Neuronal stem cell (in vitro differentiated cells): ENCODE measurements at places on chromosomes 3 and 15.

DNA sequence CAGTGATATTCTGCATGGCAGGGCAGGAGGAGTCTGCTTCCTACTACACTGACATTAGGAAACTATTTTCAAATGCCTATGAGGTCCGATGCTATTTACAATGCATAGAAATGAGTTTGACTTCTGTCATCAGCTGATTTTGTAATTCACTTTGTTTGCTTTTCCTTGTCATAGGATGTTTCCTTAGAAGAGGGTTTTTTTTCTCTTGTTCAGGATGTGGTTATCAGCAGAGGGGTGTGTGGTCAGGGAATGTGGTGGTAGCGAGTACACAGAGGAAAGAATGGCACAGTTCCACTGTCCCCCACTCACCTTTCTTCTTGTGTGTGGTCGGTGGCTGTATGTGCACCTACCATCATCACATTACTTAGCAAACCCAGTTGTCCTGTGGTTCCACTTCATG lies 231.5 kb downstream of the LRTM1 start:
- H3K4me1 ChIP-seq, result peaks cover 25% of the 10 kb centered on the region
- no peaks in the 10 kb centered on the region for H3K36me3 ChIP-seq
- DNase-seq, result no peak
- no peak overlapping the region for H3K4me3 ChIP-seq

DNA sequence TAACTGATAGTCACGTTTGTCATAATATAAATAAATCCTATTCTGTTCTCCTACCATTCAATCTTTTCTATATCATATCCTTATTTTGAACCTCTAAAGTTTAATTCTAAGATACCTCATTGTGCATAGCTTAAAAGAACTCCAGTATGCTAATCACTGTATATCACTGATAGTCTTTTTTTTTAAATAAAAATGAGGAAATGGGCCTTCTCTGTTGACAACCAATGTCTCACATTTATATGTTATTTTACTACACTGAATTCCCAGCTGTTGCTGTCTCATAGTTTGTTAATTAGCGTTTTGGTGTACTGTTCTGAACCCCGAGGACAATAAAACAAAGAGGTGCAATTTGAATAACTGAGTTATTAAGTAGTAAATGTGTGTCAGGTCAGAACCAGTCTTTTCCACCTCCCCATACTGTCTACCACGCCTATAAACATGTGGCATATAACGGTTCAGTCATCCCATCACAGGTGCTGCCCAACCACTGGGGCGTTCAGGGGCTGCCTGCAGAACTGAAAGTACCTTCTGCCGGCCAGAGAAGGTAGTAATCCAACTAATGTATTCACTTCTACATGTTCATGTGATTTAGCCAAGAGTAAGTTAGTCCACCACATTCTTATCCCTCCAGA lies 14.9 kb downstream of the CBLB start:
- H3K4me3 ChIP-seq, result no peak overlapping the region

GRCh38 chr3:109050591-109051167 lies 67.3 kb downstream of the MORC1 start:
- DNase-seq, result no peak
- H3K27me3 ChIP-seq, result no peaks in the 10 kb centered on the region
- H3K36me3 ChIP-seq, result no peaks in the 10 kb centered on the region

DNA sequence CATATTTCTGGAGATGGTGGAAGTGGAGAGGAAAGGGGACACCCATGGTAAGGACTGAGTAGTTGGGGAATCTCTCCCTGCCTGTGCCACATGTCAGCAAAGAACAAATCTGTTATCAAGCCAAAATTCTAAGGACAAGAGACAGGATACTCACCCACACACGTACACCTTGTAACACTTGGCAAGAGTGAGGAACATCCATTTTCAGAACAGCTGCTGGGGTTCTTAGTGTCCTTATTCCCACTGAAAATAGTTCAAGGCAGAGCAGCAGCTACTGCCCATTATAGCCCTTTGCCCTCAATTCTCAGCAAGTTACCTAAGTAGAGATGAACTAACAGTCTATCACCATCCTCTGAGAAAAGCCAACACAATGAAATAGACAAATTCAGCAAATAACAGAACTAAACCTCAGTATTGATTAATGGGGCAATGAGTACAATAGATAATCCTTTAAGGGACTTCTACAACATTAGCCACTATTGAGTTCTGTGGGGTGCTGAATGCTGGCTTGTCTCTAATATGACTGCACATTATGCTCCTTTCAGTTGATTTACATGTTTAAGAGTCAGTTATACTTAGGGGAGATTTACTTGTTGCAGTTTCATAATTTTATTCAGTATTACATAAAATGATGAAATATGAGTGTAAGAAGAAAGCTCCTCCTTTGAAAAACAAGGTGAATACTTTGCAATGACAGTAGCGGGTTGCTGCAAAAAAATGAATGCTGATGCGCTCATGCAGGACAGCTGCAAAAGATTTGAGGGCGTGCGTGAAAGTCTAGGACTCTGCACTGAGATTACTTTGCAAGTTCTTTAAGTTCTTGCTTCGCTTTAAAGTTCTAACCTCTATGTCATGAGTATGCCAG lies 22.4 kb downstream of the SENP5 start:
- no peak overlapping the region for H3K4me3 ChIP-seq
- no peaks in the 10 kb centered on the region for H3K4me1 ChIP-seq
- DNase-seq, result no peak
- H3K36me3 ChIP-seq, result peaks cover 64% of the 10 kb centered on the region

DNA sequence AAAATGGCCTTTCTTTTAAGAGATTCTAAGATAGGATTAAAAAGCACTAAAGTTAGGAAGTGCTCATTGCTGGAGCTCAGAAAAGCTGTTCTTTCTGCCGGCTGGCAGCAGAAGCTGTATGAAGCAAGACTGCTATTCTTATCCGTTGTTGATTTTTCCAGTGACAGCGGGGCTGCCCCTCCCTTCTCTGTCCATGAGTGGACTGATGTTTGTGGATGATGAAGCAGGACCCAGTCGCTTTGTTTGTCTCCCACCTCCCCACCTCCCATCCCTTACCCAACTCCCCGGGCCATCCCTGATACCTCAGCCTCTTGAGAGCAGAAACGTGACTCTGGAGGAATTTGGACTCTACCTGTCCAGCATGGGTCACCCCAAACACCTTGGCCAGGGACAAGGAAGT lies 10.3 kb upstream of the MUSTN1 start:
- H3K27me3 ChIP-seq, result no peaks in the 10 kb centered on the region
- H3K36me3 ChIP-seq, result peaks cover 44% of the 10 kb centered on the region
- H3K4me3 ChIP-seq, result no peak overlapping the region
- no peak overlapping the region for H3K27ac ChIP-seq
- H3K4me1 ChIP-seq, result peaks cover 11% of the 10 kb centered on the region

GRCh38 chr3:12367346-12367745 lies 78.5 kb downstream of the PPARG start:
- H3K27ac ChIP-seq, result no peak overlapping the region
- no peak overlapping the region for H3K4me3 ChIP-seq

DNA sequence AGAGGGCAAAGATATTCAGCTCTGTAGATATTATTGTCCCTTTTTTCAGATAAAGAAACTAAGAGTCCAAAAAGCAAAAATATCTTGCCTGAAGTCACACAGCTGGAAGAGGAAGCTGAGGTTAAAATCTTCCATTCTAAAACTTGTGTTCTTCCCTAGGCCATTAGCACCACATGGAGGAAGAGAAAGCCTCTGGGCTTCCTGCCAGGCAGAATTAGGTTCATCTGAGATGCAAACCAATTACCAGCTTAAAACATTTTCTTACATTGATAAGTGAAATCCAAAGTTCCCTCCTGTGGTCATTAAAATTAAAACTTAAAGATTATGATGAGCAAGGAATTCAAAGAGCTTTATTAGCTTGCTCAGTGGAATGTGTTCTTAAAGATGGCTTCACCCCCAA lies 235.3 kb upstream of the SETMAR start:
- H3K4me1 ChIP-seq, result peaks cover 8% of the 10 kb centered on the region
- no peak overlapping the region for H3K27ac ChIP-seq
- no peaks in the 10 kb centered on the region for H3K36me3 ChIP-seq
- H3K27me3 ChIP-seq, result no peaks in the 10 kb centered on the region
- DNase-seq, result no peak
- no peak overlapping the region for H3K4me3 ChIP-seq

- no peaks in the 10 kb centered on the region for H3K4me1 ChIP-seq
- H3K27me3 ChIP-seq, result no peaks in the 10 kb centered on the region
- H3K4me3 ChIP-seq, result no peak overlapping the region
- H3K36me3 ChIP-seq, result no peaks in the 10 kb centered on the region
- H3K27ac ChIP-seq, result no peak overlapping the region
- DNase-seq, result no peak
Measured at GRCh38 chr3:43389388-43390254, 103.3 kb downstream of the SNRK start.

- H3K4me3 ChIP-seq, result no peak overlapping the region
- H3K36me3 ChIP-seq, result no peaks in the 10 kb centered on the region
- no peaks in the 10 kb centered on the region for H3K27me3 ChIP-seq
- no peak overlapping the region for H3K27ac ChIP-seq
- DNase-seq, result no peak
- H3K4me1 ChIP-seq, result no peaks in the 10 kb centered on the region
Measured at GRCh38 chr15:70387993-70388392, 290.3 kb upstream of the TLE3 start.

- no peak overlapping the region for H3K27ac ChIP-seq
- H3K36me3 ChIP-seq, result no peaks in the 10 kb centered on the region
- H3K4me3 ChIP-seq, result no peak overlapping the region
- H3K27me3 ChIP-seq, result no peaks in the 10 kb centered on the region
Measured at GRCh38 chr15:53802672-53803071, 43.2 kb upstream of the WDR72 start.

DNA sequence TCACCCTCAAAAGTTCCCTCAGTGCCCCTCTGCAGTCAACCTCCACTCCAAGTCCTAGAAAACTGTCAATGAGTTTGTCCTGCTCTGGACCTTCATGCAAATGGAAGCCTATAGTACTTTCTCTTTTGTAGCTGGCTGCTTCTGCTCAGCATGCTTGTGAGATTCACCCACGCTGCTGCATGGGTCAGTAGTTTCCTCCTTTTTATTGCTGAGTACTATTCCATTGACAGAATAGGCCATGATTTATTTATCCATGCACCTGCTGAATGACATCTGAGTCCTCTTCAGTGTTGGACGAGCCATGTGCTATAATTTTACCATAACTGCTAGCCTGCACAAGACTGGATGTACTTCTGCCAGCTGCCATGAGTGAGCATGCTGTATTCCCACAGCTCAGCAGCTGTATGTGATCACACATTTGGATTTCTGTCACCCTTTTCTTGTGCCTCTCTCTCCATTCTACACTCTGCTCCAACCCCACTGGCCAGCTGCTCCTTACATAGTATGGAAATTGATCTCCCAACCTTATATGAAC lies 26.3 kb downstream of the CDCP1 start:
- H3K27ac ChIP-seq, result no peak overlapping the region
- no peaks in the 10 kb centered on the region for H3K36me3 ChIP-seq
- no peak for DNase-seq
- H3K27me3 ChIP-seq, result peaks cover 7% of the 10 kb centered on the region
- no peaks in the 10 kb centered on the region for H3K4me1 ChIP-seq
- no peak overlapping the region for H3K4me3 ChIP-seq

DNA sequence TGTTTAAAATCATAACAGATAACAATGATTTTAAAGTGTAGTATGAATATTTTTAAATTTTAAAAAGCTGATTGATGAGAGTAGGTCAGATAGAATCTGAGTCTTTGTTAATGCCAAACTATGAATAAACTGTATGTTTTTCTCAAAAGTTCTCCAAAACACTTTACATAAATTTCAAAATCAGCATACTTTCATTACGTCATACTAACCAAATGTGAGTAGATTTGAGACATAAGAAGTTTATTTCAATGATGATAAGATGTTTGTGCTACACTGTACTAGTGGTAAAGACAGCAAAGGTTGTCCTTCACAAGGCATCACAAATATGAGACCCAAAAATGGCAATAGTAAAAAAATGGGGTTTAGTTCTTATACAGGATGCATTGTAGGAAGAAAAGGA lies 1342.9 kb downstream of the SI start:
- no peaks in the 10 kb centered on the region for H3K27me3 ChIP-seq
- DNase-seq, result no peak
- no peak overlapping the region for H3K4me3 ChIP-seq
- H3K4me1 ChIP-seq, result no peaks in the 10 kb centered on the region
- no peaks in the 10 kb centered on the region for H3K36me3 ChIP-seq

GRCh38 chr3:136838641-136839555 lies 20.0 kb downstream of the SLC35G2 start:
- H3K4me1 ChIP-seq, result no peaks in the 10 kb centered on the region
- H3K27me3 ChIP-seq, result no peaks in the 10 kb centered on the region
- no peaks in the 10 kb centered on the region for H3K36me3 ChIP-seq
- H3K27ac ChIP-seq, result no peak overlapping the region
- DNase-seq, result no peak

- DNase-seq, result no peak
- H3K27me3 ChIP-seq, result no peaks in the 10 kb centered on the region
- no peak overlapping the region for H3K27ac ChIP-seq
- H3K36me3 ChIP-seq, result no peaks in the 10 kb centered on the region
- no peak overlapping the region for H3K4me3 ChIP-seq
Measured at GRCh38 chr3:182921665-182922355, 58.5 kb downstream of the DCUN1D1 start.

- H3K4me1 ChIP-seq, result peaks cover 11% of the 10 kb centered on the region
- DNase-seq, result peak; percentile 62
- H3K27ac ChIP-seq, result peak overlapping the region; percentile 51
- no peaks in the 10 kb centered on the region for H3K36me3 ChIP-seq
- no peaks in the 10 kb centered on the region for H3K27me3 ChIP-seq
- no peak overlapping the region for H3K4me3 ChIP-seq
Measured at GRCh38 chr3:182618085-182618732, 175.1 kb upstream of the ATP11B start.

- no peak overlapping the region for H3K4me3 ChIP-seq
- no peak overlapping the region for H3K27ac ChIP-seq
- H3K27me3 ChIP-seq, result no peaks in the 10 kb centered on the region
- DNase-seq, result no peak
- H3K4me1 ChIP-seq, result no peaks in the 10 kb centered on the region
- H3K36me3 ChIP-seq, result no peaks in the 10 kb centered on the region
Measured at GRCh38 chr3:99485286-99485685, 153.1 kb upstream of the COL8A1 start.

DNA sequence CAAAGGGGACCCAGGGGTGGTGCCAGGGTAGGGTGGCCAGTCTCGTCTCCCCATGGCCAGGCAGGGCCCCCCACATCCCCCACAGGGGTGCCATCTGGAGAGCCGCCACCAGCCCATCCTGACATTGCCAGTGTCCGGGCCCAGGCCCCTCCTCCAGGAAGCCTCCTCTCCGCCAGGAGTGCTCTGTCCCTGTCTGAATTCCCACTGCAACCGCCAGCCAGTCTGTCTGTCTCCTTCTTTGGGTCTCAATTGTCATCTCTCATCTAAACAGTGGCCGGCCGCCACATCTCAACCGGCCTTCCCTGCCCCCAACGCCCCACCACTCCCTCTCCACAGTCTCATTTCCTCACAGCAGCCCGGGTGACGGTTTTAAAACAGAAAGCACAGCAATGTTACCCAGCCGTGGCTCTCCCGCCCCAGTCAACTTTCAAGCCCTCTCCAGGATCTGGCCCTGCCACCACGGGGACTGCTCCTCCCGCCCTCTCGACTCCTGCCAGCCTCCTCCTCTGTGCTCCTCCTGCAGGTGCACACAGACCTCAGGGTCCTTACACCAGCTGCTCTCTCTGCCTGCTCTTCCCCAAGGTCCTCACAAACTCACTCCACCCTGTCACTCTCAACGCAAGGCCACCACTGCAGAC lies 57.0 kb downstream of the IQSEC1 start:
- no peaks in the 10 kb centered on the region for H3K27me3 ChIP-seq
- H3K4me1 ChIP-seq, result peaks cover 48% of the 10 kb centered on the region
- no peaks in the 10 kb centered on the region for H3K36me3 ChIP-seq
- no peak overlapping the region for H3K4me3 ChIP-seq
- no peak overlapping the region for H3K27ac ChIP-seq
- no peak for DNase-seq

GRCh38 chr3:68560728-68561127 lies 371.6 kb downstream of the TAFA4 start:
- DNase-seq, result no peak
- H3K4me1 ChIP-seq, result no peaks in the 10 kb centered on the region
- no peaks in the 10 kb centered on the region for H3K27me3 ChIP-seq
- no peak overlapping the region for H3K4me3 ChIP-seq
- H3K36me3 ChIP-seq, result no peaks in the 10 kb centered on the region
